Non-pigmented ciliary epithelial cell (primary cell): ENCODE measurements at places on chromosomes 16 and 17.

DNA sequence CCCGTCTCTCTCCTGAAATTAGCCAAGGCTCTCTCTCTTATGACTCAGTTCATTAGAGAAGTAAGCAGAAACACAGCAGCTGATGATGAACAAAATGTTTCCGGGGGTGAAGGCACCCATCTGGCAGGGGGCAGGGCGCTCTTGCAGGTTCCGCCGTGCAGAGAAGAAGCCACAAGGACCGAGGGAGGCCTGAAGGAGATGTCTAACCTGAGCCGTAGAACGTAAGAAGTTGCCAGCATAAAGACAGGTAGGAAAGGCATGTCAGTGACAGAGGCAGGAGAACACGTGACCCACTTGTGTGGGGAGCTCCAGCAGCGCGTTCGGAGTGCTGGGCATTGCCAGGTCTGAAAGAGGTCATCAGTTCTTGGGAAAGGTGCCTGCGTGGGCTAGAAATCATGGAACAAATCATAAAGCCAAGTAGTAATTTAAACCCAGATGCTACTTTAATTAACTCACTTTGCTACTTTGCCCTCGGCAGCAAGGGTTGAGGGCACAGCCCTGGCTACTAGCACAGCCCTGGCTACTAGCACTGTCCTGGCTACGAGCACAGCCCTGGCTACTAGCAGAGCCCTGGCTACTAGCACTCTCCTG, 198.6 kb downstream of the RPTOR start:
- no peak for DNase-seq

DNA sequence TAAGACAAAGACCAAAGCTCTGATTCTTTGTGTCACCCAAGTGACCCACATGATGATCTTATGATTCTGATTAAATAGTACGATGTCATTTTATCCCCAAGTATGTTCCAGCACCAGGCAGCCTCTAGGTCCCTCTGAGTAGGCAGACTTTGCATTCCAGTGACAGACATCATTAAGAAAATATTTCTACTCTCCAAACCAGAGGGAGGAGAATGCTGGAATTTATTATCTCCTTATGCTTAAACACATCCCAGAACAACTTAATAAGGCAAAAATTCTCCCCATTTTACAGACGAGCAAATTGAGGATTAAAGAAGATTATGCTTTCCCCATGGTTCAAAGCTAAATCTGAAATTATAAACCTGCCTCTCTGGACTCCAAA, 192.8 kb upstream of the CDH11 start:
- DNase-seq: no peak

DNA sequence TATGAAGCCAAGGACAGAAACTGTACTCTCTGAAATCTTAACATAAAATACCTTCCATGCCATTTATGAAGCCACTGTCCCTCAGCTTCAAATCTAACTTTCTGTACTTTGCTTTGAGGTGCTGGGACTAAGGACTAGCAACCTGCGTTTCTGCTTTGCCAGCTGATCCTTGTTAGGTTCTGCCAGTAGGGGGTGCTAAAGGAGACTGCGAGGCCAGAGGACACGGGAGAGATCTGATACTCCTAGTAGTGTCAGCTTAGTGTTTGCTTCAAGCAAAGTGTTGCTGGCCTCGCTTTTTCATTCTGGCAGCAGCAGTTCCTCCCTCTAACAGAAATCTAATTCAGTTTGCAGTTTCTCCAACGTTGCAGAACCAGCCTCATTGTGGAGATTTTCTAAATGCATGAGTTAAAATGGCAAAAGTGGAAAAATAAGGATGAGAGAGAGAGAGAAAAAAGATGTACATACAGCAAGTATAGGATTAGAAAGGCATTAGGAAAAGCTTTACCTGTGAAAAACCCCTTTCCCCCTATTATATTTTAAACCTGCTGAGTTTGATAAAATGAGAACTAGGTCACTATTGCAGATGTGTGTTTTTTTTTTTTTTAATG, 297.5 kb downstream of the CA10 start:
- no peak for DNase-seq

DNA sequence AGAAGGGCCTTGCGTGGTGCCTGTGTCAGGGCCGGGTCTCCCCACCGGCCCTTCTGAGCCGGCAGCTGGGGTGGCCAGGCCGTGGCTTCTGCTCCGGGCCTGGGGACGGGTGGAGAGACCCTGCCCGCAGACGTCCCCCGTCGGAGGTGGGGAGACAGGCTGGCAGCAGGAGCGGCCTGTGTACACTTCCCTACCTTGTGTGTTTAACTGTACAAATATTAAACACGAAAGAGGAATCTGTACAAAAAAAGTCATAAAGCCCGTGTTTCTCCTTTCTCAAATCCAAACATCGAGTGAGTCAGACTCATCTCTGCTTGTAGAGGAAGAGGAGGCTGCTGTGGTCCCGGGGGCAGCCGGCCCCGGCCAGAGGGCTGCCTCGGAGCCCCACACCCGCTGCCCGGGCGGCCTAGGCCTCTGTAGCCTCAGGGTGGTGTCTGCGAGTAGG, 2.0 kb downstream of the CACNA1H start:
- DNase-seq: no peak

GRCh38 chr16:9909072-9909825, 273.0 kb downstream of the GRIN2A start:
- no peak for DNase-seq

DNA sequence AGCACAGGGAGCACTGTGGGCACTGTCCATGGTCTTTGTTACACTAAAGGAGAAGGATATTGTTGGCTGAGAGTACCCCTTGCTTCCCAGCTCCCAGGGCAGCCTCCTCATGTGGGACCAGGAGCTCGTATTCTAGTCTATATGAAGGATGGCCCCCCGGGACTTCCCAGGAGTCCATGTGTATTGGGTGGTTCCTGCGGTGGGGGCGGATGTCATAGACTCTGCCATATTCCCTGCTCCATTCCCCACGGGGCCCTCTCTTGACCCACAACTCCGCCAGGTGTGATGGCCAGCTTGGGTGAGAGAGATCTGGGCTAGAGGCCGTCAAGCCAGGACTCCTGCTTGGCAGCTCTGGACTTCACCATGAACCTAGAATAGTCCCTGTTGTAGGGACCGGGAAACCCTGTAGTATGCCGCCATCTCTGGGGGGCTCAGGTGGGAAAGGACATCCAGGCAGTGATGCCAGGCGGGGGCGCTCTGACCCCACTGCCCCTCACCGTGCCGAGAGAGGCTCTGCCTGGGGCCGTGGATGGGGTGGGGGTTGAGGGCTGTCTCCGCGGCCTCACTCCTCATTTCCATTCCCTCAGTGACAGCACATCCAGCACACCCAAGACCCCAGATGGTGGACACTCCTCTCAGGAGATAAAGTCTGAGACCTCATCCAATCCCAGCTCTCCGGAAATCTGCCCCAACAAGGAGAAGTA, 37.8 kb downstream of the OR1D5 start:
- DNase-seq: no peak

GRCh38 chr17:44828919-44829522, 1.1 kb downstream of the GJC1 start:
- DNase-seq: no peak

DNA sequence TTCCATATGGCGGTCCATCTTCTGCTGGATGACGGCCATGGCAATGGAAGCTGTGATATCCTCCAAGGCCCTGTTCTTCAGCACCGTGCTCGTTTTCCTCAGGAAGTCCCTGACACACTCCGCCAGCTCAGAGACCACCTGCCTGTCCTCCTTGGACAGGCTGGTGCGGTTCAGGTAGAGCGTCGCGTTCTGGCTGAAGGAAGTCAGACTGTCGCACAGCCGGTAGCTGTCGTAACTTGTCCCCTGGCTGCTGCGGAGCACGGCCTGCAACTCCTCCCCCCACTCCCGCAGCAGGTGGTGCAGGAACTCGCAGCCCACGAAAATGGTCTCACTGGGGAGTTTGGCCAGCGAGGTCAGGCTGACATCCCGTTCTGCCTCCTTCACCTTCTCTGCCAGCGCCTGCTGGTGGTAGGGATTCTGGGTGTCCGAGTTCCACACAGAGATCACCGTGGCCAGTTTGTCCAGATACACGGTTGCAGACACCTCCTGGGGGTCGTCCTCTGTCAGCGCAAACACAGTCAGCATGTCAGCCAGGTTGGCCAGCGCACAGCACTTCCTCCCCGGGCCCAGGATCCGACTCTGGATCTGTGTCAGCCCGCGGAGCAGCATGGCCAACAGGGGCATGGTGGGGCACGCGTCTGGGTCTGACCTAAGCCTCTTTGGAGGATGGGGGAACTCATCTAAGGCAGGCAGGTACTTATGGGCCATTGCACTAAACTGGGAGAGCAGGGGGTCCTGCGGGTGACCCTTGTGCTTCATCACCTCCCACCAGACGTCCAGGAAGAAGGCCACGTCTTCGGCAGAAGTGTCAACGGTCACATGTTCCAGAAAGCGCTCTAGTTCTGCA, 5.1 kb downstream of the GEMIN4 start:
- no peak for DNase-seq

GRCh38 chr17:65455972-65456343, 105.5 kb downstream of the AXIN2 start:
- no peak for DNase-seq

- DNase-seq: no peak
Observed at GRCh38 chr17:36687736-36688135, 86.4 kb downstream of the MRM1 start.

DNA sequence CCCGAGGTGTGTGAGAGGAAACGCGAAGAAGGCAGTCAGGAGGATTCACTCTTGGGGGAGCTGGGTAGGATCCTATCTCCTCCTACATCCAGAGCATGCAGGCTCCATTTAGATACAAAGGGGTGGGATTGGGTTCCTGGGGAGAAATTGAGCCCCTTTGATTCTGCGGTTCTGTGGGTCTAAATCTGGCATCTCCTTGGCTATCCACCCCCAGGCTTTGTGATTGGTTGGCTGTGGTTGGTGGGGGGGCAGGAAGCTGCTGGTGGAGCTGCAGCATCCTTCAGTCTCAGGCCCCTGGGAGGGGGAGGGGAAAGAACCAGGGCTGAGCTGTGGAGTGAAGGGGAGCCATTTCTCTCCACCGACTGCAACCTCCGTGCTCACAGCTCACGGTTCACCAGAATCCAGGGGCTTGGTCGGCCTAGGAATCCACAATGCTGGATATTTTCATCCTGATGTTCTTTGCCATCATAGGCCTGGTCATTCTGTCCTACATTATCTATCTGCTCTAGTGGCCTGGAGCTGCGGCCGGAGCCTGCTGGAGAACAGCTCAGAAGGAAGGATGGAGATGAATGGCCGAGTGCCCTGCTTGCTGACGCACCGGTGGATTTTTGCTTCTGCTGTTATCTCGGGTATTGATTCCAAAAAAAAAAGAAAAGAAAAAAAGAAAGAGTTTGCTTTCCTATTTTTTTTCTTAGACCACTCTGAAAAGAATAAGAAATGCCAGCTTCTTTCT, at the start of gene LASP1NB:
TSS of gene LASP1NB (plus strand) at position 352 of the 733 bp plus-strand sequence.
- no peak for DNase-seq

DNA sequence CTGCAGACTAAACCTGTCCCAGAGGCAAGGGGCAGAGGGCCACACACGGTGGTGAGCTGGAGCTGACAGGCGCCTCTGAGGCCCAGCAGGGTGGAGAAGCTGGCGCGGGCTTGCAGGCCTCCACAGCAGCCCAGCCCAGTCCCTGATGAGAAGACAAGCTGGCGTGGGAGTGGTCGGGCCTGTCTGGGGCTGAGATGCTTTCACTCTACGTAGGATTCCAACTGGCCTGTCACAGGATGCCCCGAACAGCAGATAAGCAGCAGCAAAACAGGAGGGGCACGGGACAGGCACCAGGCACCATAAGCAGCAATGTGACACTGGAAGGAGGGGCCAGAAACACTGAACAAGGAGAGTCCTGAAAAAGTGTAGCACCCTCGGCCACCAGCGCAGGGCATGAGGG, 40.1 kb downstream of the PEMT start:
- no peak for DNase-seq

DNA sequence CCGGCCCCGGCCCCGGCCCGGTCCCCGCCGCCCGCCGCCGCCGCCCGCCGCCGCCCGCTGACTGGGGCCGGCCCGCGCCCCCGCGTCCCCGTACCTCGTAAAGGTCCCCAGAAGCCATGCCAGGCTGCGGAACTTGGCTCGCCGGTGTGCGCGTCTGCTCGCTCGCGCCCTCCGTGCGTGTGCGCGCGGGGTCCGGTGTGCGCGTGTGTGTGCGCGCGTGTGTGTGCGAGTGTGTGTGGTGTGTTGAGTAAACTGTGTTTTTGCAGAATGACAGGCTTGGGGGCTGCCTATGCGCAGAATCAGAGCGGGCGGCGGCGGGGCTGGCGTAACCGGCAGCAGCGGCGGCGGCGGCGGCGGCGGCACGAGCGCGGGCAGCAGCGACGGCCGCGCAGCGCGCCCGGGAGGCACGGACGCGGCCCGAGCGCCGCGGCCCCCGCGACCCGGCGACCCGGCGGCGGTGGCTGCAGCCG, 307 bp downstream of the CDYL2 start:
- DNase-seq: no peak

- DNase-seq: no peak
Observed at GRCh38 chr16:3761375-3762106, 44.2 kb upstream of the TRAP1 start.

DNA sequence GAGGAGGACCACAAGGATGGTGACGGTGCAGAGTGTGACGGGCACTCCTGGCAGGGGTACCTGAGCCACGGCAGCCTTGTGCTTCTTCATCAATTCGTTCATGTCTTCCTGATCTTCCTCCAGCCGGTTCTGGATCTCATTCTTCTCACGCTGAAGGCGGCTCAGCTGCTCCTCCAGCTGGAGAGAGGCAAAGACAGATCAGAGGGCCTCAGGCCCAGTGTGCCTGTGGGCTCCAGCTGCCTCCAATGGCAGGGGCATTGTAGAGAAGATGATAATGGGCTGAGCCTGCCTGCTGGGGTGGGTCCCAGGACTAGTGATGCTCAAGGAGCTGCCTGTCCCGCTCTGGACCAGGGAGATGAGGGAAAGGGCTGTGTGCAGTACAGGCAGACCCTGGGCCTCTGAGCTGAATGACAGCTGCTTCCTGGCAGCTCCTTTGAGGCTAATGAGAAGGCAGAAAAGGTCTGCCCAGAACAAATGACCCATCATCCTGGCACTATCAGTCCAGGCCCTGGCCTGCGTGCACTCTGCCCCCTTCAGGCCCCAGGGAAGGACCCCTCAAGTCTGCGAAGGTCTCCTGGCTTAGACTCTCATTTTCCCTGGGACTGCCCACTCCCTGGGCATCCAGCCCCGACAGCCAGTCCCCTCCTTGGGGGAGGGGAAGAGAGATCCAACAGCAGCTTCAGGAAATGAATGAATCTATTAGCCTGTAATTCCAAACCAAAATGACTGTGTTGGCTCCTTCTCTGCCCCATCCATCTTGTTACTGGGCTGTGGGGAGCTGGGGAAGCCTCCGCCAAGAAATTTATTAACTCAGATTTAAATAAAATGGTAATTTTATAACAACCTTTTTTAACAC, 48.0 kb downstream of the PIPOX start:
- no peak for DNase-seq

DNA sequence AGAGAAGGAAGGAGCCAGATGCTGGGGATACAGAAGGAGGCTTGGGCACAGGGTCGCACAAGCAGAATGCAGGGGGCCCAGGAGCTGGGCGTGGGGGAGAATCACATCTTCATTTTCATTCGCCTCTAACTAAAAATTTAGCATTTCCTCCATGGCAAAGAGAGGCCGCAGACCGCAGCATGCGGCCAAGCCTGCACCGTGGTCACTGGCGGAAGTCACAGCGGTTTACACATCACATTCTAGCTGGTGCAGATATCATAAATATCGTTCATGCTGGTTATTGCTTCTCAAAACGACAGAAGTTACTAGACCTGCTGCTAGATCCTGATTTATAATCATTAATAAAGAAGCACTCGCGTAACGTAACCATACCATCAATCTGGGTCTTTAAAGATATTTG, 162.0 kb downstream of the NTN1 start:
- DNase-seq: no peak
